ENCODE measurements at places on chromosomes 7 and 10.

- no peak for DNase-seq
These were observed 103.9 kb downstream of the TNS3 start for GRCh38 chr7:47478017-47478344.

- no peak for DNase-seq
These were observed 4.4 kb downstream of the BAG3 start for GRCh38 chr10:119655566-119656001.

- DNase-seq: no peak
These were observed 471.9 kb upstream of the PODXL start for GRCh38 chr7:132028144-132028920.

DNA sequence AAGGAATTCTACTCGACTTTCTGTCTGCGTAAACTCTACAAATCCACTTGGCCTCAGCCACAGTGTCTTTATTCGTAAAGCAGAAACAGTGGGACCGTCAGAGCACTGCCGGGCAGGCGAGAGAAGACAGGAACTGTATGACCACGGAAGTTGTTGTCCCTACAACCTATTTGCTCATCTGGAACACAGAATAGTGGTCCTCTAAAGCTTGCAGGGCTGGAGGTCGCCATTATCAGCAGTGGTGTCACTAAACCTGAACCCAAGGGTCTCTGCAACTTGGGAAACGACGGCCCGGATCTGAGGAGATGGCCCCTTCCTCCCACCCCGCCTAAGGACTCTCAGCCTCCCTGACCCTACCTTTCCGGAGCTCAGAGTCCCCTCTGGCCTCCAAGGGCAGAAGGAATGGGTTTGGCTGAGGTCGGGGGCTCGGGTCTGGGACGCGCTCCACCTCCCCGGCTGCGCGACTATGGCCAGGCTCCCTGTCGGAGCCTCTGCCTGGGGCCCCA lies 442 bp downstream of the STYXL1 start:
- no peak for DNase-seq

DNA sequence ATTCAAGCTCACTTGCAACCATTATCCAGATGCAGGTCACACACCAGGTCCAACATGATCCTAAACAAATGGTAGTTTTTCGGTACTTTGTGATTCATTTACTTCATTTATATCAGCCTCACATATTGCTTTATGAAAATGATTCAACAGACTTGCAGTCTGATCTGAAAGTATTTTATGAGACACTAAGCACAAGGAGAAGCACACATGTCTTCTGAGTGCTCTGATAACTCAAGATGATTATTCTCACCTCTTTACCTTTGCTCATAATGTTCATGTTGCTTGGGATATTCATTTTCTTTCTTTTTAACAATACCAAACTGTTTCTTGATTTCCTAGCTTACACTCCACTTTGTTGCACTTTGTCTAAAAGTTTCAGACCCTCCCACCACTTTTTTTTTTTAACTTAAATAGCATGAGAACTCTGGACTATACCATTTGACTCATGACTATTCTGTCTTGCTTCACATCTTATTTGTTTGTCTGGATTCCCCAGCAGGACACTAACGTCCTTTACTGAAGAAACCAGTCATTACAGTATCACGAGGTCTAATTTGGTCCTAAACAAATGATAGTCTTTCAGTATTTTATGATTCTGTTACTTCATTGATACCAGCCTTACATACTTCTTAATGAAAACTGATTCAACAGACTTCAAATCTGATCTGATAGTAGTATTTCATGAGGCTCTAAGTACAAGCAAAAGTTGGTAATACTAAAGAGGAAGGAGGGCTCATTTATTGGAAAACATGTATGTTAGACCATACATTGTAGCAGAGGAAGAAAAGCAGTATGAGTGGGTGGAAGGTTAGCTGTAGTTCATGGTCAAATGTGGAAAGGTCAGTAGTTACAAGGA lies 171.8 kb upstream of the AHR start:
- no peak for DNase-seq

DNA sequence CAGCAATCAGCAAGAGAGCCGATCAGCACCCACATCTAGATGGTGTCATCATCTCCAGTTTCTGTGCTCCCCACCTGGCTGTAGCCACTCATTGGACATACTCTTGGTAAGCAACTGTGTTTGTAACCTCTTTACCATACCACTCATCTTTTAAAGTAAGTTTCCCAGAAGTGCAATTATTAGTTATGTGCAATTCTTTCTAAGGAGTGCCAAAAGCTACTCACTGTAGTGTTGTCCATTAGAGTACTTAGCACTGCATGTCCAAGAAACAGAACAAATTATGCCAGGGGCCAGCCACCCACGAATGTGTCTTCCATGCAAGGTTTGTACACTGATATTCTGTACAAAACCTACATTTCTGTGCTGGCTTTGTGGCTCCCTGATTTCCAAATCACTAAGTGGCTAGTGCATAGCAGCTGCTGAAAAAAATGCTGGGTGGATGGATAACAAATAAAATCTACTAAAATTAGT lies 131.9 kb downstream of the SRPK2 start:
- DNase-seq: no peak

DNA sequence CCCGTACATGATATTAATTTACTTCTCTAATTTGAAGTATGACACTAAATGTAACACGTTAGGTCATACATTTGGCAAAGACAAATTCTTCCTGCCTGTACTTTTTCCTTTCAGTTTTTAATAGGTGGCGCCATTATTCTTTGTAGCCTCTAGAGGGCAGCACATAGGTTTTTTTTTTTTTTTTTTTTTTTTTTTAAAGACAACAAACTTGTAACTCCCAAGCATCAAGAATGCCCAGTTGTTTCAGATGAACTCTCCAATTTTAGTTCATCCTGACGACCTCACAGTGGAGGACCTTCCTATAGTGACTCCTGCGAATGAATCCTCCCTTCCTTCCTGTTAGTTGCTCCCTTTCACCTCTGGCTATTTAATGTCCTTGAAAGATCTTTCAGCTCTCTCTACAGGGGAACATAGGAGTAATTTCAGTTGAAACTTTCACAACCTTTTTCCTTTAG lies 139.3 kb upstream of the HDAC9 start:
- DNase-seq: no peak

DNA sequence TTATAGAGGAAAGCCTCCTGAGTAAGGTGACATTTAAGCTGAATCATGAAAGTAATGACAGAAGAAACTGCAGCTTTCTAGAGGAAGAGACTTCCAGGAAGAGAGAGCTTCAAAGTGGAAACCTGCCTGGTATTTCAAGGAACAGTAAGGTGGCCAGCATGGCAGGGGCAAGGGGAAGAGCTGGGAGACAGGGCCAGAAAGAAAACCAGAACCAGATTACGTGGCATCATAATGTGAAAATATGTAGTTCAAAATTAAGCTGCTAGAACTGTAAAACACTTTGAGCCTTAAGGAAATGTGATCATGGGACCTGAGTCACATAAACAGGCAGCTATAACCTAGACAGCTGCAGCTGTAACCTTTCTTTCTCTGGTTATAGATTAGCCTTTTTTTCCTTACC lies 238.0 kb upstream of the FOXK1 start:
- no peak for DNase-seq

DNA sequence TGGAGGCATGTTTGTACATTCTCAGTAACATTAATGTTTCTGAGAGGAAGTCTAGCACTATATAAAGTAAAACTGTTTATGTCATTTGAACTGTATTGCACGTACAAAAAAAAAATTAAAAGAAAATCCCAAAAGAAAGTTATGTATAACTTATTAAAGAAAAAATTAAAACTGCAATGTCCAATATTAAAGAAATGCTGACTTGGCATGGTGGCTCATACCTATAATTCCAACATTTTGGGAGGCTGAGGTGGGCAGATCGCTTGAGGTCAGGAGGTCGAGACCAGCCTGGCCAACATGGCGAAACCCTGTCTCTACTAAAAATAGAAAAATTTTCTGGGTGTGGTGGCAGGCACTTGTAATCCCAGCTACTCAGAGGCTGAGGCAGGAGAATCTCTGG lies 178.7 kb upstream of the VIPR2 start:
- DNase-seq: no peak

DNA sequence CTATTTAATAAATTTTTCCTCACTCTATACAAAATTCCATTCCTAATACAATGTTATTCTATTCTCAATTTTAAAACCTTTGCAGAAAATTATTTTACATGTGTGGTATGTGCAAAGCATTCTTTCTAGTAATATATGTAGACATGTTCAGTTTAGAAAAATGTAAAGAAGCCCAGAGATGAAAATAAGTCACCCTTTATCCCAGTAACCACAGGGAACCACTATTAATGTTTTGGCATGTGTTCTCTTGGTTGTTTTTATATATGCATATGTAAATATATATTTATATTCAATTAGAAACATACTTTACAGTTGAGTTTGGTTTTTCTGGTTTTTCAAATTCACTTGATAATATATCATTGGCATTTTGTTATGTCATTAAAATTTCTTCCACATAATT lies 14.8 kb upstream of the GLCCI1 start:
- no peak for DNase-seq

- DNase-seq: no peak
These were observed 52.1 kb downstream of the POLL start for GRCh38 chr10:101535949-101536348.

GRCh38 chr7:91103363-91103762 lies 160.9 kb upstream of the FZD1 start:
- no peak for DNase-seq

GRCh38 chr10:25575343-25575742 lies 358.7 kb upstream of the MYO3A start:
- DNase-seq: no peak

DNA sequence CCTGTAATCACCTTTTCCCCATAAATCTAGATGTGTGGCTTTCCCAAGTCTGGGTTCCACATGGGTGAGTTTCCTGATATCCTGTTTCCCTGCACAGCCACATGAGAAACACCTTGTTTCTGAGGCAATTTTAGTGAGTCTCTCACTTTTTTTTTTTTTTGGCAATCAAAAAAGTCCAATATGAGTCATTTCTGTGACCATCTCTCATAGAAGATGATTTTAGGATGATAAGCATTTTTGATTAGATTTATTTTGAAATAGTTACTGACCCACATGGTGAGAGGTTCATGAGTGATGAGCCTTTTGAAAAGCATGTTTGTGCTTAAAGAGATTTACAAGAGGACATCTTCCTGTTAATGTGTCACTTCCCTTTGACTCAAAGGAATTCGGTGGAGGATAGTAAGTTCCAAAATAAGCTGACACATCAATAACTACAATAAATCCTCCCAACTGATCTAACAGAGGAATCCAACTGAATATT lies 464.0 kb downstream of the INHBA start:
- DNase-seq: no peak

DNA sequence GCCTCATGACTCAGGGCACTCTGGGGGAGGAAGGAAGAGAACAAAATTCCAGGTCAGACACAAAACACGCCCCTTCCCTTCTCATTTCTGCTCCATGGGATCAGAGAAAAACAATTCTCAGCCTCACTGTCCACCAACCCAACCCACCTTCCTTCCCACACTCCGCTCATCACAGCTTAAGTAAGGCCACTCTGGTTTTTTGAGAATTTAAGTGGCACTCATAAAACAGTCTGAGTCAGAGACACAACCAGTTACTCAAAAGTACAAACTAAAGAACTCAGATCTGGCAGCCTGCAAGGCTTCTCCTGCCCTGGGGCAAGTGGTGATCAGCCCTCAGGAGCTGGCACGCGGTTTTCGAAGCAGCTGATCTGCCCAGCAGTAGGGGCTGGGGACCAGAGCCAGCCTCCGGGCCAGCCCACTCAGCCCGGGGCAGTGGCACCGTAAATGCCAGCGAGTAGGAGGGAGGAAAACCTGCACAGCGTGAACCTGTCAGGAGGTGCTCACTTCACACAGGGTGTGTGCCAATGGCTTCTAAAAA lies 39.1 kb upstream of the ABLIM1 start:
- no peak for DNase-seq

DNA sequence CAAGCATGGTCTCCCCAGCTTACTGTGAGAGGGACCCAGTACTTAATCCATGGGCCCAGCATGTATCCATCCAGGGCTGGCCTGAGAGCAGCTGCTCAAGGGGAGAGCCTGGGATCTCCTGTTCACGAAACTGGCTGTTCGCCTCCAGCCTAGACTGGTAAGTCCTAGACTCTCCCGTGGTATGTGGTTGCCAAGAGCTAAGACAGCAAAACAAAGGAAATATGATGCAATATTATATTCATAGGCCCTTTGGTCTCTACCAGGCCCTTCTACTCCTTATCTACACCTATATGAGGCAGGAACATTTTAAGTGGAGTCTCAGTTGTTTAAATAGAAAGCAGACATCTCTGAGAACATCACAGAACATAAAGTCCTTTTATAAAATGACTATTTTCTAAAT lies 28.9 kb upstream of the STK17A start:
- DNase-seq: no peak

DNA sequence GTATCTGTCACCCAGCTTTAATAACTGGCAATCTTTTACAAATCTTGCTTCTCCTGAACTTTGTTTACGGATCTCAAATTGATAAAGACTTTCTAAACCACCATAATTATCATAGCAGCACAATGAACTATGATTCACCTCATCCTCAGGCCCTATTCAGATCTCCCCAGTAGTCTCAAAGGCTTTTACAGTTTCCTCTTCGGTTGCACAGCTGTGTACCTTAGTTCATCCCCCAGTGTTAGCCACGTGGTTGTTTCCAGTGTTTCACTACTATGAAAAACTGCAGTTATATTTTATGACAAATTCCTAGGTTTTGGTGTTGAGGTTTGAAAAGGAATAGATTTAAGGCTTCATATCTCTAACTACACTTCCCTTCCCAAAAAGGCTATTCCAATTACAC lies 24.9 kb downstream of the PAXIP1 start:
- DNase-seq: no peak

DNA sequence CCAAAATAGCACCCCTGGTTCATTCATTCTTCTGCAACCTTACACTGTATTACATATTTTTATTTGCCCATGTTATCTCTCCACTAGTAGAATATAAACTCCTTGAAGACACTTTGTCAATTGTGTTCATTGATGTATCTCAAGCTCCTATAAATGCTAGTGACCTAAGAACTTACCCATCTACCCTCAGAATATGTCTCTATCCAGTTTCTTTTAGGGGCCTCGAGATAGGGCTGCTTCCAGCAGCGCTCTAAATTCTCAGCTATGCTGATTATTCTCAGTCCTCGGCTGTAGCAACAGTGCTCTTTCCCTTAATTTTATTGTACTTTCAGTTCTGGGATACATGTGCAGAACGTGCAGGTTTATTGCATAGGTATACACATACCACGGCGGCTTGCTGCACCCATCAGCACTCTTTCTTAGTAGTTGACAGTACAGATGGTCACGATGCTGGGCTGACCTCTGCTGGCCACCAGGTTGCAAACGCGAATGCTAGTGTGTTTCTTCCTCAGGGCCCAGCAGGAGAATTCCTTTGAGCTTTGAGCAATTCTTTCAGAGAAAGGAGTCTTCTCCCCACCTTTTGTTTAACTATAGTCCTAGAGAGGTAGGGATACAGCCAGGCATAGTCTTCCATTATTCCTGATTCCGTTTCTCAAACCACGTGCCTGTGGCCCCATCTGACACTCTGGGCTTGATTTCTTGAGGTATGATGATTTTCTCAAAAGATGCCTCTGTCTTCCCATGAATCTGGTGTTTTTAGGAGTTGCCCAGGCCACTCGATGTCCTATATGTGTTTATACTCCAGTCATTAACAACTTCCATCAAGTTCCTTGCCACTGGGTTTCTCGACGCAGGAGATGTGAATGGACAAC lies 49.1 kb upstream of the CDC14C start:
- DNase-seq: no peak

GRCh38 chr7:37445790-37446189 lies 2.9 kb downstream of the ELMO1 start:
- no peak for DNase-seq

Measured in stimulated activated CD8-positive, alpha-beta memory T cell treated with anti-CD3 and anti-CD28 coated beads, Interleukin-4, amount 100 ng/mL, for 1 hour (primary cell).